ENCODE measurements at places on chromosomes 2 and 18.

DNA sequence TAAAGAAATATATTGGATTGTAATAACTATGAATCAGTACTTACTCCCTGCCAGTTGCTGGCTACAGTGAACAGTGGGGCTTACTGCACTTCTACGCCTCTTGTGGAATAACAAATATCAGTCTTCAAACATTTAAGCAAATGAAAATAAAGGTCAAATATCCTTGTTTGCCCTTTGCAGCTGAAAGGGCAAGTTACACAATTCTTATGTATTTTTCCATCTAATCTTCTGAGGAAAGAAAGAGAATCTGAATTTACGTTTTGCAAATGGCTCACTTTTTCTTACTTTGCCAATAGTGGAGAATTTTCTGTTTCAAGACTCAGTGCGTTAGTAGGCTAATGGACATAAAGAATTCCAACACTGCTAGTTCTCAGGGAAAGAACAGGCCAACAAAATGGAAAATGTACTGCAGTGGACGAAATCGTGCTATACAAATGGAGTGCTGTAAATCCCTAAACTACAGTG is 157.2 kb upstream of the TMEM200C start:
- no peak for DNase-seq

DNA sequence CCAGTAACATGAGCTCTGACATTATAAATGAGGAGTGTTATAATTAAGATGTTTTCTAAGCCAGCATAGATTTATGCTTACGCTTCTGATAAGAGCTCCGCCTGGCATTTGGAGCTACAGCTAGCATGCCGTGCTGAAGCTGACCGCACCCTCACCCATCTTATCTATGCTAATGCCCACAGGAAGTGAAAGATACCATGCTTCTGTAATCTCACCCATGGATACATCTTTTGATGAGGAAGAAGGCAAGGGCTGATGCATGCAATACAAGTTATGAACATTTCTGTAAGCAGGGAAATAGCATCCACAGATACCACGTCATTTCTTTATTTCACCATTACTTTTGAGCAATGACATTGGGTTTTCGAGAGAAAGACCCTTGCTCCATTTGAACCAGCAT is 82.3 kb downstream of the ARL4C start:
- DNase-seq = no peak

GRCh38 chr2:23363831-23364230 is 21.1 kb upstream of the KLHL29 start:
- DNase-seq = no peak

- DNase-seq = no peak
Measured at GRCh38 chr2:205754924-205755321, 72.6 kb downstream of the NRP2 start.

DNA sequence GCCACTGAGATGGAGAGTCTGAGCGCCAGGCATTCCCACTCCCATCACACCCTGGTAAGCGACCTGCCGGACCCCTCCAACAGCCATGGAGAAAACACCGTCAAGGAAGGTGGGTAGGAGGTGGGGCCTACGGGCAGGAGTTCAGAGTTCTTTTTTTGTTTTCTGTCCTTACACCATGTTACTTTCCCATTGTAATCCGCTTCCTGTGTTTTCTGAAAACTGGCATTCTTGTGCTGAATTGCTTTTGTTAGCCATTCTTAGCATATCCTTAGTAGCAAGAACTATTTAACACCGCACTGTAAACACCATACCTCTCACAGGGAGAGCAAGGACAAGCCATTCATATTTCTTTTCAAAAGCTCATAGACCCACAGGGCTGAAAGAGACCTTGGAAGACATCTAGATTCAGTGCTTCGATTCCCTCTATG is 46.2 kb downstream of the UNC80 start:
- no peak for DNase-seq

- no peak for DNase-seq
Measured at GRCh38 chr2:15040429-15041084, 408.0 kb downstream of the LRATD1 start.

DNA sequence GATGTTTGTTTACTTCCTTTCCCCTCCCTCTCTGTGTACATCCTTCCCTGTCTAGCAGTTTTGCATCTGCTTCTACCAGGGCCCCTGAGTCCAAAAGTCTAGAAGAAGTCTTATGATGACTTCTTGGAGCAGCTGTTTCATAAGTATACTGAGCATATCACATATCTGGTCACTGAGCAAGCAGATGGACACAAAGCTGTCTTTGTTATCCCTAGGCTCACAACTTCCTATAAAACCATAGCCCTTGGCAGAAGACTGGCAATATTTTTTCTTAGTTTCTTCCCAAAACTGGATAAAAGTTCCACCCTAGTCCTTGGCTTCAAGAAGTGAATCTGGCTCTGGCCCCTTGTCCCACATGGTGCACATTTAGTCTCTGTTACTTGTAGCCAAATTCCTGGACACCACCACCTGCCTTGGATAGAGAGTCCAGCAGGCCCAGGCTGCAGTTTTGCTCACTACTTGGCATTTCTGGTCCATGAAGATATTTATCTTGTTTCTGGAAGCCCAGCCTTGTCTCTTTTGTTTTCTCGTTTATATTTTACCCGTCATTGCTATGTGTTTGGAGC is 22.5 kb downstream of the THOC1 start:
- DNase-seq = no peak

DNA sequence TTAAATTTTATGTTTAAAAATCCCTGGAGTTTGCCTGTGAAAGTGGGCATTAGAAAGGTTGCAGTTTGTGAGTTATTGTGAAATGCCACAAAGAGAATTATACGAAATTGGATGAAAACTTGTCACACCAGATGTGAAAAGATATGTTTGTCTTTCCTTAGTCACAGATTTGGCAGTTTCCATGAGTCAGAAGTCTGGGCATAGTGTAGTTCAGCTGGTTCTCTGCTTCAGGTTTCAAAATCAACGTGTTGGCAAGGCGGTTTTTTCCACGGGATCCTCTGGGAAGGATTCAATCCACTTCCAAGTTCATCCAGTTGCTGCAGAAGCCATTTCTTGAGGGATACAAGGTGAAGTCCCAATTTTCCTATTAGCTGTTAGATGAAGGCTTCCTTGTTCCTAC is 658.0 kb upstream of the CDH2 start:
- no peak for DNase-seq

- DNase-seq = no peak
Measured at GRCh38 chr2:172951554-172951953, 124.1 kb upstream of the MAP3K20 start.

- DNase-seq = no peak
Measured at GRCh38 chr2:50773211-50773932, 258.6 kb downstream of the NRXN1 start.

- no peak for DNase-seq
Measured at GRCh38 chr2:176079831-176080539, 3.8 kb downstream of the EVX2 start.

GRCh38 chr18:2914881-2915240 is 68.1 kb downstream of the EMILIN2 start:
- DNase-seq = no peak

GRCh38 chr2:200625958-200626363 is 40.1 kb downstream of the AOX1 start:
- no peak for DNase-seq

GRCh38 chr2:96916156-96916630 is 46.3 kb upstream of the SEMA4C start:
- no peak for DNase-seq

DNA sequence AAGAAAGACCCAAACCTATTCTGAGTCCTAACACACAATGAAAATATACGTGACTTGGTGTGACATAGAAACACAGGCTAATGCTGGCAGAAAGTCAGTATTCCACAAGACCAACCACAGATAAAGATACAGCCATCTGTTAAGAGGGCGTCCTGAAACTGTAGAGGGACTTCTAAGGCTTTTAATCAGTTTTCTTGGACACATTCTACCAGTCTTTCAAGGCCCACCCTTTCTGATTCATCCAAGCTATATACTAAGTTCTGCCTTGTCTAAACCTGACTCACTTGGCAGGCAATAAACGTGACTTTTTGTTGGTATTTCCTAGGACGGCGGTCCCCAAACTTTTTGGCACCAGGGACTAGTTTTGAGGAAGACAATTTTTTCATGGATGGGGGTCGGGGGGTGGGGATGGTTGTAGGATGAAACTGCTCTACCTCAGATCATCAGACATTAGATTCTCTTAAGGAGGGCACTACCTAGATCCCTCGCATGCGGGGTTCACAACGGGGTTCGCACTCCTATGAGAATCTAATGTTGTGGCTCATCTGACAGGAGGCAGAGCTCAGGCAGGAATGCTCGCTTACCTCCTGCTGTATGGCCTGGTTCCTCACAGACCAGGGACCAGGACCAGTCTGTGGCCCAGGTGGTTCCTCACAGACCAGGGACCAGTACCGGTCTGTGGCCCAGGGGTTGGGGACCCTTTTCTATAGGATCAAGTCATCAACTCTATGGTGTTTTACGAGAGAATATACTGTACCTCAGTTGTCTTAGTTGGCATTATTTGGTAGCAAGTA is 61.4 kb downstream of the SP3 start:
- no peak for DNase-seq

DNA sequence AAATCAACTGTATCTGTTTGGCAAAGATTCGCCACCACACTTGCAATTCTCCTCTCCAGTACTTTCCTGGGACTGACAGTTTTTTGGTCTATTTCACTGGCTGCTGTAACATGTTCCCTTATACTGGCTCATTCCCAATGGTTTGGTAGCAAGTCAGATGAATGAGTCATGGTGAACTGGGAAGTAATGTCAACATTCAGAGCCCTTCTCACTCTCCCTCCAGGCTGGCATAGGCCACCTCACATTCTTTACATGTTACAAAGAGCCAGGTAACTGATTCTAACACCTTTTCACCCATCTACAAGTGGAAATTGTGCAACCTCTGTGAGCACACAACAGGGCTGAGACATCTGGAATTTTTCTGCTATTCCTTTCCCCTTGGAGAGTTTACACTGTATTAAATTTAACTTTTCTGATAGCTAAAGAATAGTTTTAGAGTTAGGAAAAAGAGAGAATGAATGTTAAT is 111.3 kb upstream of the TLK1 start:
- no peak for DNase-seq

GRCh38 chr2:203567691-203568090 is 32.6 kb upstream of the RAPH1 start:
- DNase-seq = no peak

DNA sequence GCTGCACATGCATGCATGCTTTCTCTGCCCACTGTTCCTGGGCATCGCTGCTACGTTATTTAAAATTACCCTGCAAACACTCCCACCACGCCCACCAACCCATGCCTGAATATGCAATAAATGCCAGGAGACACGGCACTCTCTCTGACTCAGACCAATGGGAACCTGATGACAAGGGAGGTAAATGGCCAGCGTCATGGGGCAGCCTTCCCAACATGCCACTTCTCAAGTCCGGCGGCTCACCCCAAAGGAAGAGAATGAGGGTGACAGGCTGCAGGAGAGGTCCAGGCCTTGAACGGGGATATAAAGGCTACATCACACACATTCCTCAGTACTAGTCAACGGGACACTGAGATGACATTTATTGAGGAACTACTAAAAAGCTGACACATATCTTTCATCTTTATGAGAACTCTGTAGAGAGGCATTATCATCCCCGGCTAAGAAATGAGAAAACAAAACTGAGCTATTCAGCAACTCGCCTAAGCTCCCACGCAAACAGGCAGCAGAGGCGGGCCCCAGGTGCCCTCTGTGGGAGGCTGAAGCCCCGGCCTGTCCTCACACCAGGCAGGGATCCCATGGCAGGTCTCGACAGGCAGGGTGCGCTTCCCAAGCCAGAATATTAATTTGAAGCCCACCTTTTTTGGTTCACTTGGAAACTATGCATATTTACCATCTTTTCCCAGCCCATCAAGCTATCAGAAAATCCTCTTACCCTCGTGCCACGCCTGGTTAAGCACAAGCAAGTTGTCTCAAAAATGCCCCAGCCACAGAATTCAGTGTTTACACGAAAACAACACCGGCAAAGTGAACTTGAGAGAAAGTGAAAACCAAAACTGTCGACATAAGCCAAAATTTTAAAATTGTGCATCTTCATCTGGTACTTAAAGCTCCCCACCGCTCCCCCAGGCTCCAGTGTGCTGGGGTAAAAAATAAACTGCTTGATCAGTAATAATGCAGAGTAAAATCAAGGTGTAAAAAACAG is 166.3 kb downstream of the HDAC4 start:
- DNase-seq = no peak

- no peak for DNase-seq
Measured at GRCh38 chr2:40872580-40872979, 420.7 kb upstream of the SLC8A1 start.

DNA sequence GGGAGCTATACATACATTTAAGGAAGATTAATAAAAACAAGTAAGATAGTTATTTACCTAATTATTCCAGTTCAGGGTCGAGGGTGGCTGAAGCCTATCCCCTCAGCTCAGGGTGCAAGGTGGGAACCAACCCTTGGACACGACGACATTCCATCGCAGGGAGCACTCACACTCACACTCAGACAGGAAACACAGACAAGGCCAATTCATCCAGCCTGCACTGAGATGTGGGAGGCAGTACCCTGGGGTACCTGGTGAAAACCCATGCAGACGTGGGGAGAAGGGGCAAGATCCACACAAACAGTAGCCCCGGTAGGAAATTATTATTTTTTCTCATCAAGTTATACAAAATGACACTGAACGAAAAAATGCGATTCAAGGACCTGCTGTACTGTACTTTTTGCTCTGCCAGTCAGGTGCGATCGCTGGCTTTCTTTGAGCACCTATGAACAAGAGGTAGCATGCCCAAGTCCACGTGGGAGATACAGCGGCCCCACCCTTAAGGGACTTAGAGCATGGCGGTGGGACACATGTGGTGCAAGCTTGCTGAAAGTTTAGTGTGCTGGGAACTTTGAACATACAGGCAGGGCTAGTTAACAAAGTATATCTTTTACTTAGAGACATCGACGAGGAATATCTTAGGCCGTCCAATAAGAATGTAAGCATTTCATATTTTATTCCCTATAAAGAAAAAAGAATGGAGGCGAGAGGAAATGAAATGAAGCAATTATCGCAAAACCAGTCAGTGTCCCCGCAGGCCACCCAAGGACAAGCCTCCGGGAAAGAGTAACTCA is 624 bp downstream of the METTL8 start:
- DNase-seq = no peak

DNA sequence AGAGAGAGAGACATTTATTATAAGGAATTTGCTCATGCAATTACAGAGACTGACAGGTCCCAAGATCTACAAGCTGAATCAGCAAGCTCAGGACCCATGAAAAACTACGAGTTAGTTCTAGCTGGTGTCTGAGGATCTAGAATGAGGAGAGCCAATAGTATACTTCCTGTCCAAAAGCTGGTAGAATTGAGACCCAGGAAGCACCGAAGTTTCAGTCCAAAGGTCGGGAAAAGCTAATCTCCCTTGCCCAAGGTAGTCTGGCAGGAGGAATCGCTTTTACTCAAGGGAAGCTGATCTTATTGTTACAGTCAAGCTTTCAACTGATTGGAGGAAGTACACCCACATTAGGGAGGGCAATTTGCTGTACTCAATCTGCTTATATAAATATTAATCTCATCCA is 389.6 kb downstream of the ADCYAP1 start:
- no peak for DNase-seq

DNA sequence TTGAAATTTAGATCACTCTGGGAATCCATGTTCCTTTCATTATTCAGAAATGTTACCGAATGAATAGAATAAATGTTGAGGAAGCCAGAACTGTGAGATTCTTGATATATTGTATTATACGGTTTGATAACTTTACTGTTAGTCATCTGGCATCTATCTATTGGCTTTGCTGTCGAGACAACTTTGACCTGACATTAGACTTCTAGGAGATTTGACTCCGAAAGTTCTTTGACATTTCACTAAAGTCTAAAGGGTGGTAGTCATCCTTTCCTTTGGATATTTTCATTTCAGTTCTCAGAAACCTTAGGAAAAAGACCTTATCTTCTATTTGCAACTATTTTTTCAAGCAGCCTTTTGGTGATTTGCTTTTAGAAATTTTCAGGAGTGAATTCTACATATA is 1.9 kb downstream of the BMPR2 start:
- DNase-seq = no peak

- DNase-seq = no peak
Measured at GRCh38 chr2:19251554-19251953, 106.9 kb downstream of the OSR1 start.
